ENCODE measurements at places on chromosomes 7 and 10.

DNA sequence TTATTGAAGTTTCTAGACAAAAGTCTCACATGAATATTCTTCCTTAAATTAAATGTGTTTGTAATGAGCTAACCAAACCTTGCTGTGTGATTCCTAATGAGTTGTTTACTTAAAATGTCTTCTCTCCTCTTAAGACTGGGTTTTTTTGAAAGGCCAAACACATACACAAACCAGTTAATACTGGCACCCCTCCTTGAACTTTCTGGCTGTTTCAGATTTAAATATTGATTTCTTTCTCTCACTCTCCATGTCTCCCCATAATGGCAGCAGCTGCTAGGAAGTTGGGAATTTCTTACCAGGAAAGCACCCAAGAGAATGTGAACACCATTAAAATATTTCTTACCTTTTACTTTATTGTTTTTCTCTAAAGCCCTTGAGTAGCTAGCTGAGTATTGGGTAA lies 11.4 kb upstream of the PTN start:
- no peak for DNase-seq

DNA sequence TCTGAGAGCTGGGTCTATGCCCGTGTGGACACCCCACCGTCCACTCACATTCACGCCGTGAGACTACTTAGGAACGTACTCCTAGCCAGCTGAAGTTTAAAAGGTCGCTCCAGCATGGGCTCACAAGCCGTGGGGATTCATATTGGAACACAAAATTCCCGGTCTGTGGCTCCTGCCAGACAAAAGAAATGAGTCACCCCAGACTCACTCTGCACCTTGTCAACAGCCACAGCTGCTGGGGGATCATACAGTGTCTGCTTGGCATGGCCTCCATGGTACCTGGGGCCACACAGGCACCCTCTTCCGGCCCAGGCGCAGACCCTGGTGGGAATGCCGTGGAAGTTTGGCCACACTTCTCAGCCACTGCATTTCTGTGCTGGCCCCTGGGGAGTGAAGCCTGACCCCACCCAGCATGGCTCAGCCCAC lies 228.4 kb downstream of the DNAJB6 start:
- no peak for DNase-seq

DNA sequence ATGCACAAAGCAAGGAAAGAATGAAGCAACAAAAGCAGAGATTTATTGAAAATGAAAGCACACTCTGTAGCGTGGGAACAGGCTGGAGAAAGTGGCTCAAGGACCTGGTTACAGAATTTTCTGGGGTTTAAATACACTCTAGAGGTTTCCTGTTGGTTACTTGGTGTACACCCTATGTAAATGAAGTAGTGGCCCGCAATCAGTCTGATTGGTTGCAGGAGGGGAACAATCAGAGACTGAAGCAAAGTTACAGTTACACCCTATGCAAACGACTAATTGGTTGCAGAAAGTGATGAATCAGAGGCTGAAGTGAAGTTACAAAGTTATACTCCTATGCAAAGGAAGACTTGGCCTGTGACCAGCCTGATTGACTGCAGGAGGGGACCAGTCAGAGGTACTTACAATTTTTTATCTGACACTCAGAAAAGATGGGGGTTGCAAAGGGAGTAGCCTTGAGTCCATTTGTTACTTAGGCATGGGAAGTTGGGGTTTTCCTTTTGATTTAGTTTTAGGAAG lies 3.6 kb upstream of the MTPN start:
- DNase-seq = peak; percentile 88

- no peak for DNase-seq
Observed at GRCh38 chr10:67385089-67385488, 310.9 kb downstream of the CTNNA3 start.

DNA sequence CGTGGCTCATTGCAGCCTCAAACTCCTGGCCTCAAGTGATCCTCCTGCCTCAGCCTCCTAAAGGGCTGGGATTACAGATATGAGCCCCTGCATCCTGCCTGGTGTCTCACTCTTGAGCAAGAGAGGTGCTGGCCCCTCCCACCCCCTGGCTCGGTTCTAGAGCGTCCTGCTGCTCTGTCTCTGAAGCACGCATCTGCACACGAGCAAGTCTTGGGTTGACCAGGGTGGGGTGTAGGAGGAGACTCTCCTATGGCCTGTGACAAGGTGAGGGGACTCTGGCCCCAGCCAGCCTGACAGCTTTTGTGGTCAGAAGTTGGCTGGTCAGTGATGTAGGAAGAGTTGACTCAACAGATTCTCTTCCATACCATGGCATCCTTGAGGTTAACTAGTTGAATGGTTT lies 110.7 kb upstream of the CARD11 start:
- no peak for DNase-seq

GRCh38 chr10:96305019-96305418 lies 785 bp downstream of the DNTT start:
- DNase-seq = no peak

DNA sequence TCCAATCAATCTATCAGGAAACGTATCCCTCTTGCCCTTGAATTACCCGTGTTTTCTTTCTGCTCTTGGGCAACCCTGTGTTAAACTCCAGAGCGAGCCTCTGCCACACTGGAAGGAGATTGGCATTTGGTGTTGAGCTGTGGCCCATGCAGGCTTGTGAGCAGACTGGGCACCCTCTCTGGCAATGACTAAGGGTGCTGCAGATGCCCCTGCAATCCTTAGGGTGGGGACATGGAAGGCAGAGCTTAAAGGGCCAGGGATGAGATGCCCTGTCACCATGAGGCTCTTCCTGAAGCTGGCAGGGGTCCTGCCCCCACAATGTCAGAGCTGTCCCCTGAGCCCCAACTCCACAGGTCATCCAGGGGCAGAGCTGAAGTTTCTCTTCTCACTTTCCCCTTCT lies 19.5 kb upstream of the FAM180A start:
- DNase-seq = no peak

- no peak for DNase-seq
Observed at GRCh38 chr10:97188261-97188711, 2.5 kb upstream of the SLIT1 start.

GRCh38 chr7:92731335-92732063 lies 104.9 kb downstream of the CDK6 start:
- DNase-seq = peak; percentile 95

All from inflammatory macrophage treated with lipopolysaccharide for 1 hour (primary cell).